Vagina (tissue), 2 donors: ENCODE measurements at places on chromosomes 7 and 10. TPM values are rescaled to one million over a fixed set of nuclear protein-coding genes. Genes with fewer than 3 reads are reported as not detected.

The PODXL gene
- total RNA-seq: 26.0 TPM

DNA sequence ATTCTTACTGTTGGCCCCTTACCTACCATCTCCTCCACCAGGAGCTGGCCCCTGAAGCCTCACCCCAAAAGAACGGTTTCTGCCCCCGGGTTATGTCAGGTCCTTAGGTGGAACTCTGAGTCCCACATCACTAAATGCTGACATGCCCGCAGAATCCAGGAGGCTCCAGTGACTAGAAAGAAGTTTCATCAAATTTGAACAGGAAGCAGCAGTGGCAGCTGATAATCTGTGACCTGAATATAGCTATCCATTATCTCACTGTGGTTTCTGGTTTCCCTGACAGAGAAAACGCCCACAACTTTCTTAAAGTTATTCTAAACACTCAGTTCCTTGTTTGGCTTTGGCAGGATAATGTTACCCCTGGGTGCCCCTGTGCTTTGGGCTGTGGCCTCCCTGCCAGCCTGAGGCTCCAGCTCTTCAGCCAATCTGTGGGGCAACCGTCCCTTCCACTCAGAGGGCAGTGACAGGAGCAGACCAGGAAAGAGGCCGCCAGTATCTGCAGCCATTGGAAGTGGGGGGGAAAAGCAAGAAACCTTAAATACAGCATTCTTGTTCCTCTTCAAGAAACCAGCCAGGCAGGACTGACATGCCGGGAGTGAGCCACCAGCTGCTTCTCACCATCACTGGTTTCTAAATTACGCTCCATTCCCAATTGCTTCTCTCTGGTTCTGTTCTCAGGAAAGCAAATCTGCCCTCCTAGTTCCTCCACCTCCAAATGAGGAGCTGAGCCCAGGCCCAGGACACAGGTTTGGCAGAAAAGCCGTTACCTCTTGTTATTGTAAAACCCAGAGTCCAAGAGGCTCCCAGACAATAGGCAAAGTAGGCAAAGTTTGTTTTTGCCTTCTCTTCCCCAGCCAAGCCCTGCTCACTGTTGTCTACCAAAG, 41.2 kb upstream of the VCL start:
- H3K27me3 ChIP-seq: no peaks in the 10 kb centered on the region
- no peak overlapping the region for H3K27ac ChIP-seq
- H3K4me1 ChIP-seq: peaks cover 12% of the 10 kb centered on the region
- DNase-seq: no peak

- no peaks in the 10 kb centered on the region for H3K36me3 ChIP-seq
- no peaks in the 10 kb centered on the region for H3K27me3 ChIP-seq
- no peak overlapping the region for H3K27ac ChIP-seq
- DNase-seq: no peak
- no peak overlapping the region for H3K4me3 ChIP-seq
Observed at GRCh38 chr7:40608321-40609075, 473.7 kb downstream of the SUGCT start.

The NUTM2E gene
- total RNA-seq: not detected

The SLC18A3 gene
- 0.49 TPM for total RNA-seq

DNA sequence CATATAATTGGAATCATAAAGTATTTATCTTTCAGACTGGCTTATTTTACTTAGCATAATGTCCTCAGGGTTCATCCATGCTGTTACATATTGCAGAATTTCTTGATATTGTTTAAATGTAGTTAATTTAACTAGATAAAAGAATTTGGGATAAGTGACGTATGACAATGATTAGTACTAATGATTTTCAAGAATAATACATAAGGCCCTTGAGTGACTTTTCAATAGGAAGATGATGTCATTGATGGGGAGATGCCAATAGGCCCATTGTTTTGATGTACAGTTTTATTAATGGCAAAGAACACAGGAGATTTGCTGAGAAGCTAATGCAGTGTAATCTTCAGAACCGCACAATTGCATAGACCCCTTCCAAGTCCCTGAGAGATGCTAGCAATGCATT, 537.4 kb upstream of the PHF14 start:
- DNase-seq: no peak
- H3K36me3 ChIP-seq: no peaks in the 10 kb centered on the region
- H3K4me3 ChIP-seq: no peak overlapping the region
- H3K27me3 ChIP-seq: no peaks in the 10 kb centered on the region
- no peaks in the 10 kb centered on the region for H3K4me1 ChIP-seq
- H3K27ac ChIP-seq: no peak overlapping the region

DNA sequence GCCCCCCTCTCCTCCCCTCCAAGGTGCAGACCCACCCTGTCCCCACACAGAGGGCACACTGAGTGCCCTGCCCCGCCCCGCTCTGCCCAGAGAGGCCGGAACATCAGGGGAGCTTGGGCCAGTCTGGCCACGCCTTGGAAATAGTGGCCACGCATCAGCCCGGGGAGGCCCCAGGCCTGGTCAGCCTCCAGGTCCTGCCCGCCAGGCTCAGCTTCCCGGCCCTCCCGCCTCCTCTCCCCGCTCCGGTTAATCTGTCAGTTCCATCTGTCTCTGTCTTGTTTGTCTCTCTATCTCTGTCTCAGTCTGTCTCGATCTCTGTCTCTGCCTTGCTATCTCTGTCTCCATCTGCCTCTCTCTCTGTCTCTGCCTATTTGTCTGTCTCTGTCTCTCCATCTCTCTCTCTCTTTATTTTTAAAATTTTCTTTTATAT, 28.9 kb upstream of the TNRC18 start:
- H3K27ac ChIP-seq: peak overlapping the region; percentile 43
- H3K4me1 ChIP-seq: peaks cover 18% of the 10 kb centered on the region
- H3K27me3 ChIP-seq: no peaks in the 10 kb centered on the region
- DNase-seq: no peak
- no peaks in the 10 kb centered on the region for H3K36me3 ChIP-seq
